NCI-H2227 treated with DMSO at 0.1 percent for 48 hours (cell line): ENCODE measurements at places on chromosomes 13 and 19.

GRCh38 chr13:112669881-112670499, 19.8 kb upstream of the ATP11A start:
- no peak for DNase-seq

- DNase-seq = peak; percentile 44
These were observed 25.2 kb downstream of the MARK4 start for GRCh38 chr19:45276284-45276687.

- no peak for DNase-seq
These were observed 18.5 kb upstream of the FAM216B start for GRCh38 chr13:42762917-42763316.

- DNase-seq = no peak
These were observed 57.9 kb downstream of the ELF1 start for GRCh38 chr13:40961214-40961613.

GRCh38 chr19:35908973-35909683, 1.0 kb upstream of the TYROBP start:
- no peak for DNase-seq

DNA sequence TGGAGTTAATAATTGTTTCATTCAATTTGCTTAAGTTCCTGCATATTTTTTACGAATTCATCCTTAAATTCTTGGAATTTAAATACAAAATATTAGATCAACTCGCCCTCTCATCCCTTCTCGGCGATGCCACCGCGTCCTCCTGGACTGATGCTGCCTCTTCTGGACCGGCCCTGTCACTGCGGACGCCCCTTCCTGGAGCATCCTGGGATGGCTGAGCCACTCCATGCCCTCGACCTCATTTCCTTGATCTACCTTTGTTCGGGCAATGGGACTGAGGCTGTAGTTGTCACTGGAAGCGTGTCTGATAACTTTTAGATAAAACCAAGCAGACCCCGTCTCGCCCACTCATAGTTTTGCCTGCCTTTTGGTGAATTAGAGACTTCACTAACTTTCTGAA, 283.7 kb downstream of the TEX29 start:
- no peak for DNase-seq

DNA sequence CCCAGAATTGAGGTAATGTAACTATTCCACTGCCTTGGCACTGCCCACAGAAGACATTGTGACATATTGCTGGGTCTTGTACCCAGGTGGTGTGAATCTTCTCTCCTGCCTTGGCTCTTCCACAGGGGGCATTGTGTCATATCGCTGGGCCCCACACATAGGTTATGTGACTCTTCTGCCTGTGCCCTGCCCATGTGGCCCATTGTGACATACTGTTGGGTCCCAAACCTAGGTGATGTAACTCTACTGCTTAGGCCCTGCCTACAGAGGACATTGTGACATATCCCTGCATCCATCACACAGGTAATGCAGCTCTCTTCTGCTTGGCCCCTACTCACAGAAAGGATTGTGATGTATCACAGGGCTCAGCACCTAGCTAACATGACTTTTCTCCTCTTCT, 37.5 kb upstream of the ZNF254 start:
- DNase-seq = no peak
